ENCODE measurements at places on chromosomes 2 and 18.

GRCh38 chr2:63012541-63012940 is 38.1 kb upstream of the OTX1 start:
- no peak for DNase-seq

- DNase-seq: no peak
Measured at GRCh38 chr2:128981353-128981752, 662.7 kb upstream of the HS6ST1 start.

DNA sequence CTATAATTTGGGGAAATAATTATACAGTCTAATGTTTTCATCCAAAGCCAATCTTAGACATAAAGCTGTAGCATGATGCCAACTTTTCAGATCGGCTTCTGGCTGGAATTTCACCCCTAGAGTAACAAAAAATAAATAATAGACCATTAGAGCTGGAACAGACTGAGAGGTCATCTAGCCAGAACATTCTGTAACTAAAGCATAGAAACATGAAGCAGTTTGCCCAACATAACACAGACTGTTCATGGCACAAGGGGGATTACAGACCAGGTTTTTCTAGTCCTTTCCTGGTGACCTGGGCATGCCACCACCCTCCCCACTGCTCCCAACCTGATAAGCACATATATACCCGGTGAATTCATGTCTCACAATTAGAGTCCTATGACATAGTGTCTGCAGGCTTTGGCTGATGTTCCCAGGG is 116.4 kb upstream of the PPP1CB start:
- DNase-seq: no peak

DNA sequence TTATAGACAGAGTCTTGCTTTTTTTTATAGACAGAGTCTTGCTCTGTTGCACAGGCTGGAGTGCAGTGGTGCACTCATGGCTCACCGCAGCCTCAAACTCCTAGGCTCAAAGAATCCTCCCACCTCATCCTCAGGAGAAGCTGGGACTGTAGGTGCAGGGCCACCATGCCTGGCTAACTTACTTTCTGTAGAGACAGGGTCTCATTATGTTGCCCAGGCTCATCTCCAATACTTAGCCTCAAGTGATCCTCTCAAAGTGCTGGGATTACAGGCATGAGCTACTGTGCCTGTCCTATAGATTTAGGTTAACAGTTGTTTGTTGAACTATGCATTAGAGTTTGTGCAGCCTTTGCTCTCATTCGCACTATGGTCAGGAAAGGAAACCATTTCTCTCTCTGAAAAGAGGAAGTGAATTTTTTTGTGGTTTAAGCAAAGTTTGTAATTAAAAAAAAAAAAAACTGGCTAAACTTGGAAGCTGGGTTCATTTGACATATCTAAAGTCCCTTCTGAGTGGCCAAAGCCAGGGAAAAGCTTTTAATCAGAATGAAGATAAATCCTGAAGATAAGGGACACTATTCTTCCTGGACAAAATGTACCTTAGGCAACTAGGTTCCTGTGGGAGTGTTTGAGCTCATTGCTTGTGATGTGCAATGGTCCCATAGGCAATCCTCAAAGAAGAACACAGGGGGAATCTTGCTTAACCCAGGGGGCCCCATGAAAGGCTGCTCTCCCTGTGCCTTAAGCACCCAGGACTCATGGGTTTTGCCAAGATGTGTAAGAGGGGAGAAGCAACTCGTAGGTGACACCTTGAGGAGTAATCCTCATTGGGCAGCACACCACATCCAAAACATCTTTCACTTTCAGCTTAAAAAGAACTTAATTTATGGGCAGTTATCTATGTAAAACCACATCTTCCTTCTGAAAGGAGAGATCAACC is 201.7 kb downstream of the MREG start:
- DNase-seq: no peak

DNA sequence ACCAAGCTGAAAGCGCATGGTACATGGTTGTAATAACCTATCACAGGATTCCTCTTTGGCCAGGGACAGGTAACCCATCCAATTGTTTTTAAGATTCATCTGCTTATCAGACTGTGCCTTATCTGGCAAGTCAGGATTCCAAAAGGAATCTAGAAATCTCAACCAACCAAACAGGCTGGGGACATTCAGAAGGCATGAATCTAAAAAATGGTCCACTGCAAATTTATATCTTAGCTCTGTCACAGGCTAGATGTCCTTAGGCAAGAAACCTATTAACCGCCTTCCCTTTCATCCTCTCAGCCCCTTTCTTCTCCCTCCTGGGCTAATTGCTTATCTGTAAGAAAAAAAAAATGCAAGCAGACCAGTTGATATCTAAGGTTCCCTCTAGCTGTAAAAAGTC is 4.3 kb downstream of the LRP2 start:
- DNase-seq: no peak

GRCh38 chr2:2861666-2862240 is 515.9 kb downstream of the EIPR1 start:
- DNase-seq: no peak

- no peak for DNase-seq
Measured at GRCh38 chr18:78790960-78791359, 188.7 kb upstream of the SALL3 start.

GRCh38 chr2:113755835-113756354 is 547 bp downstream of the SLC35F5 start:
- peak; percentile 41 for DNase-seq

DNA sequence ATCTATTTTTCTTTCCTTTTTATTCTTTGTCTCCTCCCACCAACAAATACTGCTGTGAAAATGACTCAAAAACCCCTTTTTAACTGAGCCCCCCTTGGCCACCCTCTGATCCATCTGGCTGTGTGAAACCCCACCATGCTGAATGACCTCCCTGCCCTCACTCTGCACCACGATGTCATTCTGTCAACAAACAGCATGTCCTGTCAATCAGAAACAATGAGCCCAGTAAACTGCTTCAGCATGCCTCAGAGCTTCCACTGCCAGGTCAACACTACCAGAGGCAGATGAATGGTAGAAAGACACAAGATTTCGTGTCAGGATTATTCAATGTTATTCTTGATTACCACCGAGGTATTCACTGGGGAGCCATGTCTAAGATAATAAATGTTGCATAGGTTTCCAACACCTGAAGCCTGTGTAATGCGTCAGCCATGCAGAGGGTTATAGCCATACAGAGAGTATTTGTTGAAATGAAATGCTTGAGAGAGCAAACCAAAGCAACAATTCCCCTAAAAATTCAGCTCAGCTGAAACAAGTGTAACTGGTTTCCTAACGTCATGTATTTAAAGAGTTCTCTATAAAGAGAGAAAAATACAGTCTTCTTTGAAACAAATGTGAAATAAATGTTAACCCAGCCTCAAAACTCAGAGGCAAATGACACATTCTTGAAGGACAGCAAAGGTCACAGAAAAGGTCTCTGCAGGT is 76.7 kb downstream of the LRP2 start:
- DNase-seq: peak; percentile 33

DNA sequence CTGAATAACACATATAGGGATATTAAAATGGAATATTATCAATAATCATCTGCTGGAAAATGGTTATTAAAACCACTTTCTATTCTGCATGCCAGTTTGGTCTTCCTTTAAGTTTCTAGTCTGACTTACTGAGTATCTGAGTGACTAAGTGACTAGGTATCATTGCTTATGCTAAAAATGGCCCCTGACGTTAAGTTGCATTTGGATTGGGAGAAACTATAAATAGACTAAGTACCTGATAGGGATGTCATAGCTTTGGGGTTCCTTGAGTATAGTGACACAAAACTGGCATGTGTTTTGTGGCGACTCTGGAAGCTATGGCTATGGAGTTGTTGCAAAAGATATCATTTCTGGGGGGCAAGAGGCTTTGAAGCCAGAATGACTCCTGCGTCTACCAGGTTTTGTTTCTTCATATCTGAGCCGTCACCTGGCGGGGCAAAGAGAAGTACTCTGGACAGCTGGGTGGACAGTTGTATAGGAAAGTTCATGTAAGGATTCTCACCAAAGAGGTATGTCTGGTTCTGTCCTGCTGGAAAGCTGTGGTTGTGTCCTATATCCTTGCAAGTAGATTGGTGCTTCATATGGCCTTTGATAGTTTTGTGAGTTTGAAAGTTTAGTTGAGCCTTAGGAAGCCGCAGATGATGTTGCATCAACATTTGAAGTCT is 17.9 kb downstream of the ITGAV start:
- DNase-seq: no peak

- DNase-seq: no peak
Measured at GRCh38 chr2:220163486-220163885, 536.1 kb downstream of the SLC4A3 start.

- DNase-seq: no peak
Measured at GRCh38 chr2:1707771-1708418, 36.4 kb downstream of the PXDN start.

DNA sequence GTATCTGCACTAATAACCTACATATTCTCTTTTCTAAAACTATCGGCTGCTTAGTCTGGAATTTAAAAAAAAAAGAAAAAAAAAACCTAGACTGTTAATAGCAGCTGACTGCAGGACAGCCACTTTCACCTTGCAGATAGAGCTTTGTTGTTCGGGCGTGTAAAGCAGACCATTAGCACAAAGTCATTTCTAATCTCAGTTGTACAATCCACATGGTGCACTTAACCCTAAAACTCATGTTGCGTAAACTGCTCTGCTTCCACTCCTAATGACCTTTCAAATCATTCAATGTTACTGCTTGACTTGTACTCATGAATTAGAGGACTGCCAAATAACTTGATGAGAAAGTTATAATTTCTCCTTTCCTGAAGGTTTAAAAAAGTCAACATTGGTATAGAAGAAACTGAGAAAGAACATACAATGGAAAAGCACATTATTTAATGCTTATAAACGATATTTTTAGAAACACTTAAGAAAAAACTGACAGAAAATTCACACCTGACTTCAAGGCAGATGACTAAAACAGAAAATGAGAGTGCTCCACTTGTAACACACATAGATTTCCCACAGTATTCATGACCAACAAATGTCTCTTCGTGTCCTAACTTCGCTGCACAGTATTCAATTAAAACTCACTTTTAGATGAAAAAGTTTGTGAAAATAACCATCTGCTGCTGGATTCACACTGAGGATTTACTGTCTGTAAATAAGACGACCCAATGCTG is 2.6 kb downstream of the CDH2 start:
- no peak for DNase-seq

DNA sequence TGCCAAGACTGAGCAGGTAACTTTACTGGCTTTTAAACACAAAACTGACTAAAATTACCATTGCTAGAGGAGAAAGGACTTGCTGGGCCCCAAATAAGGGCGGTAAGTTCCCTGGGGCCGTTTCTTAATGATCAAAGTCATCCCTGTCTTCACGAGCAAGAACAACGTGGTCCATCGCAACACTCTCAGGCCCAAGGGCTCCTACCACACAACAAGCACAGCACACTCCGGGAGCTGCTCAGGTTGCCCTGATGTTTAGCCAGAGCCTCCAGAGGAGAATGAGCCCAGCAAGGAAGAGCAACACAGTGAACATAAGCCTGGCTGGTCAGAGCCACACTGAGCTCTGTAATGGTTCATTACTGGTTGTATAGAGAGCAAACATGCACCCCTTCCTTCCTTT is 102.7 kb downstream of the DYNC1I2 start:
- no peak for DNase-seq

DNA sequence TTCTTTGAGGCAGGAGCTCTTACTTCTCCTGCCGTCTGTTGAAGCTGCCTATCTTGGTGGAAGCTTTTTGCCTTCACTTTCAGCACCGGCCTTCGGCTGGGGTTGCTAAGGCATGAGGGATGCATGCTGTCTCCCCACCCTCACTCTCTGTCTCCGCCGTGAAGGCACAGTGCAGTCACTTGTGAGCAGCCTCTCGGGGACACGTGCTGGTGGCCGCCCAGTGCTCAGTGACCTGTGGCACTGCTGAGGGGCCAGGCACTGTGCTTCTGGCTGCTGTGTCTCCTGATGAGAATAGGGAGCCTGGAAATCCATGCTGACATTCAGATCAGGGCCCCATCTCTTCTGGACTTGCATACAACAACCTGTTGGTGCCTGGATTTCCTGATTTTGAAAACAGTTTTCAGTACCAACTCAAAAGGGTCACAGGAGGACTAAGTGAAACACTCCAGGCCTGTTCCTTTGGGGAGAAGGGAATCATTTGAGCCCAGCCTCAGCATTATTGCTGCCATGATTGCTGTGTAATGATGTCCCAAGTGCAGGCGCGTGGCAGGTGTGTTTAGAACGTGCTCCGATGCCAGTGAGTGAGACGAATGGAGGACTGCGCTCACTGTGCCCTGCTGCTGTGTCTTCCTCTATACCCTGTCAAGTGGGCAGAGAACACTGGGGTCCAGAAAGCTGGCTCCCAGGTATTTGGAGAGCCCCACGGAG is 218.1 kb downstream of the SEPTIN10 start:
- DNase-seq: no peak

DNA sequence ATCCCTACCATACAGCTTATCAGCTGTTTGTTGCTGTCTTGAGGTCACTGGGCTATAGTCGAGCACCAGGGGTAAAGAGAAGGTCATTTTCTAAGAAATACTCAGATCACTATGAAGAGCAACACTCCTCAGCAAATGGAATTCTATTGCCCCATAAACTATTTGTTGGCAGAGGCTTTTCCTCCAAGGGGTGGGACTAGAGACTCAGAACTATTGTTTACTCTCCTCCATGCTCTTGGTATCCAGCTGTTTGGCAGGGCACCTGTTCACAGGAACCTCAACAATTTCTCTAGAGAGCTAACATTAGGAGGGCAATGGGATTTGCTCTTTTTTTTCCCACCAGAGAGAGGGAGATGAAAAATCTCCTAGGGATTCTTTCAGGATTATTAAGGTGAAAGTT is 249.1 kb upstream of the SPRED2 start:
- DNase-seq: no peak

DNA sequence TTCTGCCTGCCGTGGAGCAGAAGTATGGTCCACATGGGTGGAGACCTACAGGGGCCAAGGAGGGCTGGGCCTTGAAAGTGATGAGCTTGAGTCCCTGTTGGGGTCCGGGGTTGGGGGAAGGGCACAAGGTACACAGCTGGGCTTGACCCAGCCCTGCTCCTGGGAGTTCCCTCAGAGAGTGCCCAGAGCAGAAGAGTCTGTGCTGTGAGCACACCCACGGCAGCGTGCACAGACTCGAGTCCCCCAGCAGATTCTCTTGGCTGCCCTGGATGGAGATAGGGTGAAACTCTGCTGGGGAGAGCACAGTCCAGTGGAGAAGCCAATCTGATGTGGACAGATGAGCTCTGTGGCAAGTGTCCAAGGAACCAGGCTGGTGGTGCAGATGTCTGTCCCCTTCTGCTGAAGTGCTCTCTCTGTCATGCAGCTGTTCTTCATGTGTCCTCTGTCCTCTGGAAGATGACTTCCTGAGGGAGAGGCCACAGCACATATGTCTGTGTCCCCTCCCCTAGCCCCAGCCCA is 27.5 kb downstream of the INPP4A start:
- DNase-seq: no peak

GRCh38 chr2:31266804-31267203 is 32.9 kb downstream of the EHD3 start:
- DNase-seq: no peak

- no peak for DNase-seq
Measured at GRCh38 chr2:221097568-221097915, 474.6 kb downstream of the EPHA4 start.
